ENCODE measurements at places on chromosomes 2 and 18. TPM values are rescaled to one million over a fixed set of nuclear protein-coding genes. Genes with fewer than 3 reads are reported as not detected.

The SH3BP4 gene
- total RNA-seq, result 44.1 TPM

The C18orf54 gene
- 6.5 TPM for total RNA-seq

The ABCA12 gene
- total RNA-seq, result 0.43 TPM

The TCF7L1 gene
- total RNA-seq, result 48.3 TPM

The DRC1 gene
- total RNA-seq, result 0.18 TPM

The RHBDD1 gene
- 40.9 TPM for total RNA-seq

The CCDC141 gene
- 1.2 TPM for total RNA-seq

The RESP18 gene
- total RNA-seq, result not detected

The COLEC12 gene
- total RNA-seq, result 70.5 TPM

The DNER gene
- total RNA-seq, result not detected

The VIL1 gene
- total RNA-seq, result 0.54 TPM

The ATP6V1C2 gene
- total RNA-seq, result 0.09 TPM

The SRBD1 gene
- 19.3 TPM for total RNA-seq

The SLC4A5 gene
- 9.3 TPM for total RNA-seq

The MC5R gene
- not detected for total RNA-seq

The INPP5D gene
- 9.4 TPM for total RNA-seq
